ENCODE measurements at places on chromosomes 5 and 9. TPM values are rescaled to one million over a fixed set of nuclear protein-coding genes. Genes with fewer than 3 reads are reported as not detected.
A peak's percentile ranks its signal among the peaks of the same experiment; 100 is the strongest.

Gene NREP
- total RNA-seq, result 6.9 TPM

Gene N4BP3
- 0.98 TPM for total RNA-seq

GRCh38 chr9:86721226-86721781, 226.0 kb downstream of the GAS1 start:
- no peaks in the 10 kb centered on the region for H3K27me3 ChIP-seq
- no peak overlapping the region for H3K4me3 ChIP-seq
- peak overlapping the region; percentile 74 for H3K27ac ChIP-seq

DNA sequence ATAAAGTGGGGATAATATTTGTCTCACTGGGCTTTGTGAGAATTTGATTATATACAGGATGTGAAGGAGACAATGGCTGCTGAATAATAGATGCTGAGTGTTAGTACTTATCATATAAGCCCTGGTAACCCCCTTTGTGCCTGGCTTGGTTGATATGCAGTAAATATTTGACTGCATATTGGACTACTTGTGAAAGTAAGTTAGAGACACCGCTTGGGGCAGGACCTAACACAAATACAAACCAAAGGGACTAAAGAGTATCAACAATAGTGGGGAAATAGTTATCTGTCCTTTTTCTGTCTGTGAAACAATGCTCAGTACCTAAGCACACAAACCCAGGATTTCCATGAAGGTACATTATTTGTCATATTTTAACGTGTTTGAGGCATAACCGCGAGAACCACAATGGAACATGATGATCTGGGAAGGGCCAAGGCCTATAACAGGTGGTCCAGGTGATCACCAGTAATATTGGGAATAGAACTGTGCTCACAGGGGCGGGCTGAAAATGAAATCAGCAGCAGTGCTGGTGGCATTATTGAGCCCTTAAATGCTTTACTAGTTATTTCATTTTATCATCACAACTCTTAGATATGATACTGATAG, 138.2 kb upstream of the SMARCA2 start:
- DNase-seq, result no peak
- H3K4me3 ChIP-seq, result no peak overlapping the region
- H3K36me3 ChIP-seq, result no peaks in the 10 kb centered on the region
- H3K4me1 ChIP-seq, result no peaks in the 10 kb centered on the region
- no peak overlapping the region for H3K27ac ChIP-seq

- peak overlapping the region; percentile 97 for H3K27ac ChIP-seq
- no peaks in the 10 kb centered on the region for H3K27me3 ChIP-seq
- no peak for DNase-seq
- H3K4me1 ChIP-seq, result peaks cover 11% of the 10 kb centered on the region
- H3K4me3 ChIP-seq, result peak overlapping the region; percentile 94
Measured at GRCh38 chr9:96567203-96567700, 52.4 kb downstream of the CDC14B start.
